ENCODE measurements at places on chromosomes 6 and 20.
A peak's percentile ranks its signal among the peaks of the same experiment; 100 is the strongest.

DNA sequence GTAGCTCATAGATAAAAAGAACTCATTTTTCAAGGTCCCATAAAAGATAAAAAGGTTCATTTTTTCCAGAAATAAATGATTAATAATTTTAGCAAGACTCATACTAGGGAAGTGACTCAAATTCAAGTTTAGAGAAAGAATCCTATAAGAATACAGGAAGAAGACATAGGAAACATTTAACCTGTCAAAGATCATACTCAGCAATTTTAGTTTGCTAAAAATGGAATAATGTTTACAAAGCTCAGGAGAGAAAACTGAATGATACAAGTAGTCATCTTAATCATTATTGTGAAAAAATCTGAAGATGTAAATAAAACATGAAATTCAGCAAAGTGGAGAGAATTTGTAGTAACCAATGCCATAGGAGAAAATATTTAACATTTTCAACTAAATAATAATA, 926.6 kb downstream of the TBC1D32 start:
- no peak for DNase-seq

DNA sequence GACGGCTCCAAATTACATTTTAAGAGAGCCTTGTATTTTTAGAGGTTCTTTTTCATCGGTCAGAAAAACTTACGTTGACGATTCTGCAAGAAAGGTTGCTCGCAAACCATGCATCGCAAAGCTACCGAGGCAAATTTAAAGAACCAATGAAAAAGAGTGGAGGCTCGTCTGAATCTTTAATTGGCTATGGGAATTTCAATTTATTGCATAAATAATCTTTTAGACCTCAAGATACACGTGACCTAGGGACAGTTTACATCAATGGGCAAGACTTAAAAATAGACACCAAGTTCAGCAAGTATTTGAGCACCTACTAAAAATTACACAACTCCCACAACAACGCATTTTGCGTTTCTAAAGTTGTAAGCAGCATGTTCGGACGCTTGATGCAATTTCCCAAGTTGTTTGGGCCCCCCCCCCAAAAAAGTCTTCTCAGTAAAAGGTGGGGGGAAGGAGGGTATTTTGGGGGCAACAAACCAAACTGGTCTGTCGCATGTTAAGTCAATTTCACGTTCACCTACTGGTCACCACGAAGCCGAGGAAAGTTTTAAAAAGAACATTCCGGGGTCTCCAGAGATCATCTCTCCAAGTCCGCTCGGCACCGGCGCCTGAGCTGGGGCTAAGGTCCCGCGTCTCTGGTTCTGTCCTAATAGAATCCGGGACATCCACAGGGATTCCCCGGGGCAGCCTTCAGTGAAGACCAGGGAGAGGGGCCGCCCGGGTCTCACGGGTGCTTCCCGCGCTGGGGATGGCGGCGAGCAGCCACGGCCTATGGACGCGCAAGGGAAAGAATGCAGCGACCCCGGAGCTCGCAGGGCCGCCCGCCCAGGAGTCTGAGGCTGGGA, 851 bp downstream of the SNX5 start:
- no peak for DNase-seq

- DNase-seq: no peak
These were observed 23.9 kb downstream of the DEFB114 start for GRCh38 chr6:49939993-49940498.

DNA sequence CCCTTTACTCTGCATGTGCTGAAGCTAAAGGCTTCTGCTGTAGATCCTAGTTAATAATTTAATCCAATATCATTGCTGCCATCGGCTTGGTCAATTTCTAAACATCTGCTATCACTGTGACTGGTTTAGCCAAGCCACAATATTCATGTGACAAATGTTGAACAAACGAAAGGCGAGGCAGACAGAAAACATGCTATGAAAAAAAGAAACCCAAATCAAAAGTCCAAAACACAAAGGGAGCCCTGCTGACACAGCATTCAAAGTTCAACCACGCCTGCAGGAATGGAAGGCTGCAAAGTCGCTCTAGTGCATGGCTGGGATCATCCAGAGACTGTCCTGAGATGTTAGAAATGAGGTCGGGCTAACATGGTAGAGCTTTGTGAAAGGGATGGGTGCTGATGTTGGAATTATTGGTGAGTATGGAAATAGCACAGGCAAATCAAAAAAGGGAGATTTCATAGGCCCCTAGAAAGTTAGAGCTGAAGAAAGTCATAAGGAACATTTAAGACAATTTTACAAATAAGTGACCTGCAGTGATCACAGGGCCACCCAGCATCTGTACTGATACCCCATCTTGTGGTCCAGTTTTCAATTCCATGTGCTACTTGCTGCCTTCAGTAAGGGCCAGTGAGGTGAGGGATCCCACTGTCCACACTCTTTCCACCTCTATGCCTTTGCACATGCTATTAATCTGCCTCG, 8.8 kb upstream of the NHSL1 start:
- DNase-seq: no peak

GRCh38 chr20:20680991-20681508, 31.4 kb downstream of the RALGAPA2 start:
- no peak for DNase-seq

DNA sequence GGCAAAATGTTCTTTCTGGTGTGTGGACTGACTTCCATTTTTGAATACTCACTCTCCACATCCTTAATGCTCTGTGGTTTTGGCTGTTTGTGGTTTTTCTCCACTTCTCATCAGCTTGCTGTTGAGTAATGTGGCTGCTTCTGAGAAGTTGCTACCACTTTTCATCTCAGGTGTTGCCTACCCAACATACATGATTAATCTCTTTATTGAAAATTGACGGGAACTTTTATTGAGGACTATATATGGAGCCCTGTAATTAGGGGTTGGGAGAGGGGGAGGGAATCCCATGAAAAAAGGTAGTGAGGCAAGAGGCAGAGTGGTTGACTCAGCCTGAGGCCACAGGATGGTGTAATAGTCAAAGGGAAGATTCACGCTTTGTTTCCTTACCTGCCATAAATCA, 17.6 kb downstream of the IL22RA2 start:
- DNase-seq: no peak

GRCh38 chr20:58891086-58891717, 38.7 kb downstream of the GNAS start:
- peak; percentile 94 for DNase-seq

GRCh38 chr6:119348096-119348747, 1.3 kb downstream of the MAN1A1 start:
- peak; percentile 84 for DNase-seq

DNA sequence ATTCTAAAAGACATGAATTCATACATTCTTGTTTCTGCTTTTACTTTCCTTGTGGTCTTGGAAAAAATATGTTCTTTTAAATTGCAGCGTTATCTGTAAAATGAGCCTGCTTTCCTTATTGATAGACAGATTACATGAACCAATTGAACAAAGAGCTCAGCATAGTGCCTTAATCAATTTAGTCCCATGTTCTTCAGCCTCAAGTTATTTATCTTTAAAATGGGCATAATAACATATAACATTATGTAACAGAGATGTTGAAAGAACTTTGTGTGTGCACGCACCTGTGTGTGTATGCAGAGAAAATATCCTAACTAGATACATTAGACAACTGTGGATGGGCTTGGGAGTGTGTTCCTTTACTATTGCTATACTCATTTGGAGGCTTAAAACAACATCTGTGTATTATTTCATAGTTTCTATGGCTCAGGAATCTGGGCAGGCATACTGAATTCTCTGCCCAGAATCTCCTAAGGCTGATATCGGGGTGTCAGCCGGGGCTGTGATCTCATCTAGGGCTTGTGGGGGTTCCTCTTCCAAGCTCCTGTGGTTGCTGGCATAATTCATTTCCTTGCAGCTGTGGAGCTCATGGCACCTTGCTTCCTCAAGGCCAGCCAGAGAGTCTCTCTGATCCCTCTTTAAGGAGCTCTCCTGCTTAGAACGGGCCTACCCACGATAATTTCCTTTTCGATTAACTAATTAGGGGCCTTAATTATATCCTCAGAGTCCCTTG, 194.1 kb downstream of the ARID1B start:
- DNase-seq: no peak

GRCh38 chr6:163381118-163381756, 33.3 kb upstream of the QKI start:
- DNase-seq: no peak

DNA sequence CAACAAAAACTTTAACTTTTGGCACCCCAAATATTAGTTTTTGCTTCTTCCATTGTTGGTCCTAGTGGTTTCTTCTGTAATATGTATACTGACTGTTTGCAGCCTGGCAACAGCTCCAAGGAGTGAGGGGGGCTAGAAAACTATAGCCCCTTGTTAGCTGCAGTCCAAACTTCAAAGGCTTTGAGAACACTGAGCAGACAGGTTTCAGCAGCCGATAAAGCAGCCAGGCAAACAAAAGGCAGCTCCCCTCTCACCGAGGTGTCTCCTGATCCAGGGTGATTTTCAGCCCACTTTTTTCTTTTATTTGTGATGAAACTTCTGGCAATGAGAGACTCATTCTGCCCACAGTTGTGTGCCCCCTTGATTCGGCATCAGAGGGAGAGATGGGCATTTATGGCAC, 80.7 kb downstream of the OLIG3 start:
- no peak for DNase-seq

GRCh38 chr20:8505476-8506200, 373.6 kb downstream of the PLCB1 start:
- no peak for DNase-seq

DNA sequence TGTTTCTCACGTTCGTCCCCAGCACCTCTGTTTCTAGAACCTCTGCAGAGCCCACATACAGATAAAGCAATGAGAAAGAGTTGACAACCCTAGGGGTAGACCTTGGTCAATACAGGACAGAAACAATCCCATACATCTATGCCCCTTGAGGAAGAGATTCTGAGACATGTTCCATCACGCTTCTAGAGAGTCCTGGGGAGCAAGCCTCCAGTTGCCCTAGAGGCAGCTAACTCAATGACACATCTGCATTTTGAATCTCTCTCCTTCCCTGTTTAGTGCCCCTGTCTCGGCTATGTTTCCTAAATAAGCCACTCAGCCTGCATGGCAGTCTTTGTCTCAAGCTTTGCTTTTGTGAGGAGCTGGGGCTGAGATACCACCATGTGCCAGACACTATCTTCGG, 435.3 kb downstream of the CD83 start:
- no peak for DNase-seq

- no peak for DNase-seq
These were observed 39.4 kb downstream of the REPS1 start for GRCh38 chr6:138948546-138949179.

DNA sequence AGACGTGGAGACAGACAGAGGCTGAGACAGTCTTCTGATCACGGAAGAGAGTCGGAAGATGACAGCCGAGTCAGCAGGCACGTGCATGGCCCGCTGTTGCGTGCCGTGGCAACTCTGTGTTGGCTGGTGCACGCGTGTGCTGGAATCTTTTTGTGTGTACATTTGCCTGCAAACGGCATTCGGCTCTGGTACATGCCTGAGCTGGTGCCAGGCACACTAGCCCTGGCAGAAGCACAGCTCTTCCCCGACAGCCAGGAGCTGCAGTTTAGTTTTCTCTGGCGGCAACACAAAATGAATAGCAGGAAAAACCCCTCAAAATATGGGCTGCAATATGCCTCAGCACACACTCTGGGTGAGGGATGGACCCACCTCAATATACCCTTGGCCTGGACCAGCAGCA, 769 bp upstream of the PDYN start:
- no peak for DNase-seq

- DNase-seq: no peak
These were observed 47.9 kb upstream of the ARID1B start for GRCh38 chr6:156729248-156729647.

DNA sequence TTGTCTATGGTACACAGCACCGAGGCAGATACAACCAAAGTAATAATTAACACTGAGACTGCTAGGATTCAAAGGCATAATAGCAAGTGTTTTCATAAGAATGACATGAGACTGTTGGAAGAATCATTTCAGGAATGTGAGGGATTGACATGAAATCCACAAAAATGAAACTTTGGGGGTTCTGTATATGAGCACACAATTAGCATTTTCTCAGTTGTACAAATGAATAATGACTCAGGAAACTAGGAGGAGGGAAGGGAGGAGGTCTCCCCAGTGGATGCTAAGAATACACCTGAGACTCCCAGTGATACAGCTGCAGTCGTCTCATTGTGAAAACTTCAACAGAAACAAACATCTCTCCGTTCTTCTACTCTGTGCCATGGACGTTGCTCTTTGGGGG, 428.4 kb upstream of the PLCB4 start:
- DNase-seq: no peak

DNA sequence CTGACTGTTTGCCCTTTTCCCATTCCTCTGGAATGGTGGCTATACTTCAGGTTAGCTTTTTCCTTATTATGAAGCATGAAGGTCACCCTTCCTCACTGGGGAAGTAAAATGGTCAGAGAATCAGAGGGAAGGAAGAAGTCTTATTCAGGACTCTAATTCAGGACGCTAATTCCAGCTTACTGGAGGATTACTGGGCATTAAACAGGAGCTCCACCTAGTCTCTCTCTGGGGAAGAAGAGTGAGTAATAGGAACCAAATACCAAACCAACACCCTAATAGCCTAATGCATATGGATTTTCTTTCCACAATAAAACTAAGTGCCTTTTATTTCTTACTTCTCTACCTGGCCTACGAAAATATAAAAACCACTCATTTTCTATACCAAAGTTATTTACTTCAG, 10.1 kb downstream of the CRISP1 start:
- DNase-seq: no peak

DNA sequence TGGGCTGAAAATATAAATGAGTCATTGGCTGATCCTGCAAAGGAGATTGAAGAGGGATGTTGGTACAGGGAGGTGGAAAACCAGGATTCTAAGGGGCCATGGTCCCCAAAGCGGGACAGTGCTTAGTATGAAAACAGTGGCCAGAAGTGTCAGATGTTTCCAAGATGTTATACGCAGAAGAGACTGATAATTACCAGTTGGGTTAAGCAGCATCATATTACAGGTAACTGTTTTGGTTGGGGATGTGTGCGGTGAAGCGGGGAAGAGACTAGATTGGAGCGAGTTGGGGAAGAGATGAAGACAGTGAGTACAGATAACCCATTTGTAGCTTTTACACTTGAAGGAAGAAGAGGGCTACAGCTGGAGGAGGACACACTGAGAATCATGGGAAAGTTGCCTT, 80.8 kb downstream of the PLEKHG1 start:
- DNase-seq: no peak

- no peak for DNase-seq
These were observed 106.4 kb upstream of the CARMIL1 start for GRCh38 chr6:25172819-25173218.

- DNase-seq: no peak
These were observed 35.1 kb downstream of the SNRNP48 start for GRCh38 chr6:7624796-7625710.

GRCh38 chr6:113018351-113019151, 671.4 kb downstream of the RFPL4B start:
- DNase-seq: no peak

DNA sequence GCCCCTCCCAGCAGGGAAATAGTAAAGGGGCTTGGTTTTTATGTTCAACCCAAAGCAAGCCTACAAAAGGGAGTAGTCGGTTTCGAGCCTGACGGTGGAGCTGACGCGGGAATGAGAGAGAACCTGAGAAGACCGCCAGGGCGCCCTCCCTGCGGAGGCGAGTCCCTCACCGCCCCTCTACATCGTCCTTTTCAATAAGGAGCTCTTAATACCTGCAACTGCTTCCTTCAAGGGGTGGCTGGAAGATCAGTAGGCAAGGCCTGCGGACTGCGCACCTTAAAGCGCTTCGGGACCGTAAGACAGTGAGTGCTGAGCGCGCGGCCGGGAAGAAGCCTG, 709 bp upstream of the ZNF76 start:
- DNase-seq: no peak
